ENCODE measurements at places on chromosomes 7 and 10. TPM values are rescaled to one million over a fixed set of nuclear protein-coding genes. Genes with fewer than 3 reads are reported as not detected.

DOCK1 gene
- 0.06 TPM for total RNA-seq

NOC3L gene
- 17.7 TPM for total RNA-seq

CH25H gene
- not detected for total RNA-seq

RTKN2 gene
- total RNA-seq: 4.1 TPM

TRIM73 gene
- total RNA-seq: 18.4 TPM
